ENCODE measurements at places on chromosomes 4 and X.

DNA sequence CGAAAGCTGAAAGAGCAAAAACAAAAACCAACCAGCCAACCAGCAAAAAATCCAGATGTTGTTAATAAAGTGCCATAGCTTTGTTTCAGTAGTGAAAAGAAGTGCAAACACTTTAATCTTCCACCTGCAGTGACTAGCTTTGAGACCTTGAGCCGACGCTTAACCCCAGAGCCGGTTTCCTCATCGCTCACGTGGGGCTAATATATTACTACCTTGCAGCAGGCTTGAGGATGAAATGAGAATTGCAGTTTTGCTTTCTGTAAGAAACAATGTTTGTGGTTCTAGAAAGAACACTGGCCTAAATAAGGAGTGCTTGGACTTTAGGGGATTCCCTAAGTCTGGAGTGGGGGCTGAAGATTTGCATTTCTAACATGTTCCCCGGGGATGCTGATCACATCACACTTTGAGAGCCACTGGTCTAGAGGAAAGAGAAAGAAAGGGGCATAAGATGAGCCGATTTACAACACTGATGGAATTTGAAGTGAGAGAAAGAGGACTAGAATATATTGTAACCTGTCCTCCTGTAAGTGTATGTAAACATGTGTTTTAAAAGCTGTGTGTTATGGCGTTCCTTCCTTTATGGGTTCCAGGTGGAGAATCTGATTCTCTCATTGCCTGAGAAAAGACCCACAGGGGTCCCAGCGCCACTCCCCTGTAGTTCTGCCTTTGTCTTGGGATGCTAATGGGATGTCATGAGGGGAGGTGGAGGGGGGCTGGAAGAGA, 1.4 kb downstream of the FGF2 start:
- DNase-seq = peak; percentile 48

- no peak for DNase-seq
These were observed 1219.3 kb upstream of the PRKX start for GRCh38 chrX:4932790-4933189.

DNA sequence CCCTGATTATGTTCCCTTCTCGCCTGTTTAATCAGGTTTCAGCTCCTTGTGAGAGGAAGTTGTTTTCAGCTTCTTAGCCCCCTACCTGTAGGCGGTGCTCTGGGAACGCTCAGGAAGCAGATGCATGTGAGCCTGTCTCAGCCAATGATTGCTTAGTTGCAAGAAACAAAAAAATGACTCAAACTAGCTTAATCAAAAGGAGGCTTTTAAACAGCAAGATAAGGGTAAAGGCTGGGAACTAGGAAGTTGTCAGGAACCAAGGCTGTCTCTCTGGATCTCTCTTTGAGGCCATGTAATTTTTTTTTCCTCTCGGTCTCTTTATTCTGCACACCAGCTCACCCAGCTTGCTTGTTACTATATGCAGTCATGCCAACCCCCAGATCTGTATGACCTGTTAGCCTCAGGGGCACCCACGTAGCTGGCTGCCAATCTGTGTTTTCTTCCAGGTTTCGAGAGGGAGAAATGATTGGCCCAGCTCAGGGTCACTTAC, 109.1 kb downstream of the PTTG2 start:
- DNase-seq = no peak

- DNase-seq = no peak
These were observed 186.2 kb downstream of the ANKRD50 start for GRCh38 chr4:124526331-124526730.

DNA sequence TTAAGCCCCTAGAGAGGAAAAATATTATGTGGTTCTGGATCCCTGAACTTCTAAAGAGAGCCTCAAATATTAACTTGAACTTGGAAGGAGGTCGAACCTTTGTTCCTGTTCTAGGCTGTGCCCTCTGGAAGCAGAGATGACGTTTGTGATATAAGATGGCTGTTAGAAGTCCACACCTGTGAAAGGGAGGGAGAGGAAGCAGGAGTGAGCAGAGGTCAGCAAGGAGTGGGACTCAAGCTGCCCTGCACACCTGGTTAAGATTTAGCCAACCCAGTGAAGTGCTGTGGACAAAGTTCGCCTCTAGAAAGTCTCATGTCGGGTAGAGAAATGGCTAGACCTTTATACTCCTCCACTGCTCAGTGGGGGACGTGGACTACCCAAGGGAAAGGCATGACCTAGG, 566.2 kb downstream of the MID1IP1 start:
- no peak for DNase-seq

DNA sequence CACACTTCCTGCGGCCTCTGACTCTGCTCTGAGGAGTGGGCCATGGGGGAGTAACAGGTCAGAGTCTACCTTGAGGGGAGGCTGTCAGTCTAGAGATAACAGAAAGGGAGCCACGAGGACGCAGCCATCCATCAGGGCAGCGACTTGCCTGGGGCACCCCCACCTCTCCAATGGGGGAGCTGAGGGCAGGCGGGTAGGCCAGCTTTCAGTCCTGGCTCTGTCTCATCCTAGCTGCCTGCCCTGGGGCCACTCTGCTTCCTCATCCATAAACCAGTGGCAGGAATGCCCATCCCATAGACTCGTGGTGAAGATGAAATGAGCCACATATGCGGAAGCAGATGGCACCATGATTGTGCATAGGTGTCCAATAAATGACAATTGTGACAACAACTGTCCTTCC, 13.2 kb downstream of the MAGED2 start:
- DNase-seq = no peak

All from brain (organoid and tissue), 16 donors.